NCI-H446 treated with DMSO at 0.1 percent for 48 hours (cell line): ENCODE measurements at places on chromosomes 11 and 22.
A peak's percentile ranks its signal among the peaks of the same experiment; 100 is the strongest.

- DNase-seq, result no peak
Measured at GRCh38 chr11:107457205-107457557, 444 bp downstream of the CWF19L2 start.

DNA sequence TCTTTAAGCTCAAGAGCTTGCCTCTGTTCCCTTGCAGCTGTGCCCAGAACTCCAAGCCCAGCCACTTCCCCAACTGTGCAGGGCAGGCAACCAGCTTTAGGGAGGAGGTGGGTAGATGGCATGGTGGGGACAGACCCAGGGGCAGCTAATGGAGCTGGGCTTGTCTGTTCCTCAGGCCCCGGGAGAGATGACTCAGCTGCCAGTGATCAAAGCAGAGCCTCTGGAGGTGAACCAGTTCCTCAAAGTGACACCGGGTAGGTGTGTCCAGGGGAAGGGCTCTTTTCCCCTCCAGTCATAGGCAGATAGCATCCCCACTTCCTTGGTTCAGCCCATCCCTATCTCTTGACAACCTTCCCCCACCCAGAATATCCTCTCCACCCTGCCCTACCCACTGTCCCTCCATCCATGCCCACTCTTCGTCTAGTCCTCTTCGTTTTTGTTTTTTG, 32.4 kb downstream of the CREB3L1 start:
- no peak for DNase-seq

GRCh38 chr11:125588505-125588904, 4.1 kb upstream of the STT3A start:
- DNase-seq, result no peak

GRCh38 chr22:43245717-43246116, 58.8 kb upstream of the TTLL12 start:
- DNase-seq, result no peak

- no peak for DNase-seq
Measured at GRCh38 chr11:43712676-43713075, 32.1 kb downstream of the HSD17B12 start.

DNA sequence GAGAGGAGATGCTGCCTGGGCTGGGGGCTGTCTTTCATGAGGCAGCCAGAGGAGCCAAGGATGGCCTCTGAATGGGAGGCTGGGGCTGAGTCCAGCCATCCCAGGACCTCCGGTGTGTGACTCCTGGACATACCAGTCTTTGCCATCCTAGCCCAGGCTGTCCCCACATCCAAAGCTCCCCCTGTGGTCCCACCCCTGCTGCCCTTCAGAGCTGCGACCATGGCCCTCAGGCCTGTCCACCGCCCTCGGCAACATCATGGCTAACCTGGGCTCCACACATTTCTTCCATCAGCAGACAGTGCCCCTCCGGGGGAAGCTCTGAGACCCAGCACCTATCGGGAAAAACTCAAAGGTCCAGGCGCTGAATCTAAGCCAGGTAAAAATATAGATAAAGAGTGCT, 324.4 kb downstream of the MN1 start:
- no peak for DNase-seq

DNA sequence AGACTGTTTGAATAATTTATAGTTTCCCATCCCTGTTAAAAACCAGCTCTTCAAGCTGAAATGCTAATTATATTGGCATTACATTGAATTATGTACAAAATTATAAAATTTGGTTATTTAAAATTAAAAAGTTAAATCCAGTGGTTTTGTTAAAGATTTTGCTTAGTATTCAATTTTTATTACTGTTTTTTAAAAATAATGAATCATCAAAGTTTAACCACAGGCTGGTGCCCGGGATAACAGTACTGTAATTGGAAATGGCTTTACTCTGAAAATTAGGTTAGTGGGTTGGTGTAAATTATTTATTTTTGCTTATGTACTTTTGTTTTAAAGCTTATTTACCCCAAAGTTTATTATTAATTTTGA, 45.4 kb upstream of the WEE1 start:
- DNase-seq, result no peak

GRCh38 chr22:42685941-42686653, 34.6 kb downstream of the A4GALT start:
- DNase-seq, result peak; percentile 39

- no peak for DNase-seq
Measured at GRCh38 chr11:13229711-13230318, 47.8 kb upstream of the BMAL1 start.

GRCh38 chr11:112822478-112823274, 138.5 kb upstream of the NCAM1 start:
- no peak for DNase-seq

DNA sequence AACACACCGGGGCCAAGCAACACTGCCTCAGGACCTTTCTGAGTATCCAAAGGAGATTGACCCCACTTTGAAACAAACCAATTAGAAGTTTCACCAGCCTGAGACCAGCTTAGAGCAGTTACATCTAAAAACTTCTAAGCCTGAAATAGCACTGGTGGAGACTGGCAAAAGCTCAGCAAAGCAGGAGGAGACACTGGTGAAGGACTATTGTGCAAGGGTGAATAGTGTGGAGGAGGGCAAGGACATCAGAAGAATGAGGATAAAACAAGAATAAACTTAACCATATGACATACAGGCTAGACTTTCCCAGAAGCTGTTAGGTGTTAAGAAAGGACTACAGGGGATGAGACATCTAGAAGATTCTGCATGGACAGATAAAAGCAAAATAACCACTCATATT, 152.4 kb downstream of the FCHSD2 start:
- no peak for DNase-seq

GRCh38 chr22:32996276-32996675, 61.9 kb downstream of the SYN3 start:
- no peak for DNase-seq

DNA sequence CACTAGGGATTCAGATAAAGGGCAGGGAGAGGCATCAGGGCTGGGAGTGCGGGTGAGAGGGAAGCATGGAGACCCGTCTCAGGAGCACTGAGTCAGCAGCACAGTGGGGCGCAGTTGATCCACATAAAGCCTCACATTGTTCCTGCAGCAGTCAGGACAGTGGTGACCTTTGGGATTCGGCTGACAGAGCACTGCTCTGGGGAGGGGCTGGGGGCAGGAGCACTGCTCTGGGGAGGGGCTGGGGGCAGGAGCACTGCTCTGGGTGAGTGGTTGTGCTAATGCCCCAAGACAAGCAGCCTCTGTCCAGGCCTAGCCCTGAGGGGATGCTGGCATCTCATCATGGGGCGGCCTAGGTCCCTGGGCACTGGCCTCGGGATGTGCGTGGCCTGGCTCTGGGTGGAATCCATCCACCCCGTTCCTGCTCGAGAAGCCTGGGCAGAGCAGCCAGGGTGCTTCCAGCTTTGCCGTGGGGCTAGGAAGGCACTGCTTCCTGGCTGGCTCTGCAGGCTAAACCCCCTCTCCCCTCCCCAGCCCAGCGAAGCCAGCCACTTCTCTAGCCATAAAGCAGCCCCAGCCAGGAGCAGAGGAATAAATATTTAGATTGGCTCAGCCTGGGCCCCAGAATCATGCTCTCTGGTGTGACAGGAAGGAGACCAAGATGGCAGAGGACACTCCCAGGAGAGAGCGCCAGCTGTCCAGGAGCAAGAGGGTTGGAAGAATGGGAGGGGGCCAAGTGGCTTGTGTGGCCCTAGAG, 7.3 kb downstream of the OAF start:
- DNase-seq, result no peak

GRCh38 chr22:40039482-40040115, 44.8 kb downstream of the FAM83F start:
- no peak for DNase-seq

- DNase-seq, result peak; percentile 20
Measured at GRCh38 chr22:46829941-46830715, 67.7 kb downstream of the TBC1D22A start.

GRCh38 chr11:66371627-66372415, at the start of gene SLC29A2:
Gene SLC29A2 (minus strand): TSS chr11:66371760. CDS start chr11:66371591, 169 bp downstream.
- DNase-seq, result peak; percentile 52

- DNase-seq, result no peak
Measured at GRCh38 chr11:34616830-34617504, 3.9 kb upstream of the EHF start.

DNA sequence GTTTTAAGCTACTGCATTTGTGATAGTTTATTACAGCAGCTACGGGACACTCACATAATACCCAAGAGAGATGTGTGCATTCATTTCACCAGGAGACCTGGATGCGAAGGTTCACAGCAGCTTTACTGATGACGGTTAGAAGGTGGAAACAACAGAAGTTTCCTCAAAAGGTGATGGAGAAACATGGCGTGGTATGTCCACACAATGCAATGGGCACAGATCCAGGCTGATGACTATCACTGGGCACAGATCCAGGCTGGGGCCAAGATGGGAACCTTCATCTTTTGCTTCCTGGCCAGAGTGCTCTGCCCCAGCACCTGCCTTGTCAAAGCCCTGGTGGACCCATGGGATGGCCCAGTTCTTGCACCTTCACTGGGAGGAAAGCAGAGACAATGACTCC, 30.6 kb upstream of the RFPL3 start:
- no peak for DNase-seq

- no peak for DNase-seq
Measured at GRCh38 chr11:44727114-44727372, 281 bp downstream of the TSPAN18 start.

DNA sequence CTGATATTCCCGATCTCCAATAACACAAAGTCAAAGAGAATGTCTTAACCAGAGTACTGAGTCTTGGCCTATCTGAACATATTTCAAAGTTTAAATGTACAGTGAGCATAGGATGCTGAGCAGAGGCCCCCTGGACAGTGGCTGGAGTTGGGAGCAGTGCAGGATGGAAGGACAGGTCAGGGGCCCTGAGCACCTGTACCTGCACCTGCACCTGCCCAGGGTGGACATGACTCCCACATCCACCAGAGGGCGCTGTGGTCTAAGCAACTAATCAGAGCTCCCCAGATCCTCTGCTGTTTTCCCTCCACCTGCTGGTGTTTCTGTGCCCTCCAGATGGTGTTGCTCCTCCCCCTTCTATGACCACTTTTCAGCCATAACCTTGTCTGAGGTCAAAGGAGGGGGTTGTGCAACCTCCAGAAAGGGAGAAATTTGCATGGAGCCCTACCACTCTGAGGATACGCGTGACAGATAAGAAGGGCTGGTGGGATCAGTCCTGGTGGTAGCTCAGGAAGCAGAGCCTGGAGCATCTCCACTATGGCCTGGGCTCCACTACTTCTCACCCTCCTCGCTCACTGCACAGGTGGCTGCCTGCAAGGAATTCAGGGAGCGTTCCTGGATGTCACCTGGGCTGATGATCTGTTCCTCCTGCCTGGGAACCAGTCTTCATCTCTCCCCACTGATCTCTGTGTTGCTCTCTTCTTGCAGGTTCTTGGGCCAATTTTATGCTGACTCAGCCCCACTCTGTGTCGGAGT, 49.1 kb upstream of the VPREB1 start:
- no peak for DNase-seq

- DNase-seq, result no peak
Measured at GRCh38 chr11:96215110-96215782, 127.7 kb downstream of the MAML2 start.

GRCh38 chr22:37258005-37258752, 14.1 kb upstream of the RAC2 start:
- no peak for DNase-seq

- DNase-seq, result peak; percentile 30
Measured at GRCh38 chr11:61679893-61680621, at the start of gene DAGLA. Gene DAGLA (plus strand): TSS chr11:61680391. CDS start chr11:61720156, 39,765 bp downstream.

GRCh38 chr11:132780046-132780445, 752.3 kb downstream of the OPCML start:
- DNase-seq, result no peak

- DNase-seq, result no peak
Measured at GRCh38 chr11:85751724-85752123, 59.2 kb downstream of the SYTL2 start.

DNA sequence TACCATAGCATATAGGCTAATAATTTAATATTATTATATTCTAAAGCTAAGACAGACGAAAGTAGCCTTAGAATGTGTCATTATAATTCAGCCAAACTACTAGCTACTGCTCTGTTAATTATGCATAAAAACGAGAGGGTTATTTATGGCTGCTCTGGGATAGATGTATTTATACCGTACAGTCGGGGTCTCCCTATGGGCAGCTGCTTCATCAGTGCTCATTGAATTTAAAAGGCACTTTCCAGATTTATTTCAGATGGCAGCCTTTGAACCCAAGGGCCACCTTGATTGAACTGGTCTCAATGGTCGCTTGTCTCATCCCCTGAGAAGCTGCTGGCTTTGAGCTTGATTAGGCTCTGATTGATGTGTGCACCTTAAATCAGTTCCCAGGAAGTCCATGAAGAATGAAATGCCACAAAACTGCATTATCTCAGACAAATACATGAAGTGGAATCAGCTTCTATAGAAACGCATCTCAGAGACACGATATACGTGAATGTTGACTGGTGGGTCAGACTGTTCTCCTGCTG, 377.6 kb downstream of the LRRC4C start:
- no peak for DNase-seq

- DNase-seq, result no peak
Measured at GRCh38 chr11:86800076-86800959, at the start of gene PRSS23. Gene PRSS23 (plus strand): TSS chr11:86800542. CDS start chr11:86807644, 7,102 bp downstream.

DNA sequence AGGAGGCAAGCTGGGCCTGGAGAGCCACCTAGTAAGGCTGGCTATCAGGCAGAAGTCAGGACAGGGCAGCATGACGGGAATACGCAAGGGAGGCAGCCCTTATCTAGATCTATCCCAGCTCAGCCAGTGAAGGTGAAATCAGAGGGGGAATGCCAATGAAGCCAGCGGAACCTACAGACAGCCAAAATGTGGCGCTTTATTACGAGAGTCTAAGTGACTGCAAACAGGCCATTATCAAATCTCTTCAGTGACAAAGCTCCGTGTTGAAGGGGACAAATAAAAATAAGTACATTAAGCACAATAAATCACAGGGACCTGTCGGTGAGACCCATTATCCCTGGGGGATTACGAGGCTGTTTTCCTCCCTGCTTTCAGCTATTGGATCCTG, 22.8 kb downstream of the LARGE1 start:
- no peak for DNase-seq

- no peak for DNase-seq
Measured at GRCh38 chr11:108620958-108621772, 27.6 kb upstream of the EXPH5 start.
